Lower leg skin (tissue), 4 donors: ENCODE measurements at places on chromosomes 2 and 18.

GRCh38 chr18:12401881-12402280 lies 5.8 kb upstream of the PRELID3A start:
- no peak for DNase-seq

DNA sequence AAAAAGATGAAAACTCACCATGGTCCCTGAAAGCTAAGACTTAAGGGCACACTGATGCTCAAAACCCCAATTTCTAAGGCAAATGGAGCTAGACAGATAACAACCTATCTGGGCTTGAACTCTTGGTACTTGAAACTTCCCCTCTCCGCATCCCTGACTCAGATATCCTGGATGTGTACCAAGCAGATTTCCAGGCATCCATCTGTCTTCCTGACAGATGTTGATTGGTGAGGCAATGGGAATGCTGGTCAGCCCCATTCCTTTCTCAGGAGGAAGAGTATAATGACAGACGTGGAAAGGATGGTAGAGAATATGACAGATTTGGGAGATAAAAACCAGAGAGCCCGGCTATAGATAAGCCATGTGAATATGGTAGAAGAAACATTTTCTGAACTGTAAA lies 69.2 kb downstream of the ADD2 start:
- no peak for DNase-seq

DNA sequence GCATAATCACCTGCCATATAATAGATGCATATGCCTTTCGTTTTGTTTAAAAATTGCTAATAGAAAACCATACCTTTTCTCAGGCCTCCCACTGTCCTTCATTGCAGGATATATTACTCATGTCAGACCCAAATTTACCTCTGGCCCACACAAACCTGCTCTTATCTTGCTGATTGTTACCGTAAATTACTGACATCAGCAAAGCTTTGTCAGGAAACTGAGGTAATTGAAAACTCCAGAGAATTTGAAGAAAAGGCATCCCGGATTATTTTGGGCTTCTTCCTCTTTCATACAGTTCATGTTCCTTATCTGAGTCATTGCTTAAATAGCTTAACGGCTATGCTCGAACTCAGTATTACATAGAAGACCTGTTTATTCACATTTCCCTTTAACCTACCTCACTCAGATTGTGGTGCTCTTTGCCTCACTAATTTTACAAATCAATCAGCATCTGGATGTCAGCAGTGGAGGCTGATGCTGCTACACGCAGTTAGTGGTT lies 145.7 kb downstream of the ZEB2 start:
- no peak for DNase-seq

GRCh38 chr2:232870766-232871371 lies 805 bp downstream of the SNORC start:
- DNase-seq: peak; percentile 79

DNA sequence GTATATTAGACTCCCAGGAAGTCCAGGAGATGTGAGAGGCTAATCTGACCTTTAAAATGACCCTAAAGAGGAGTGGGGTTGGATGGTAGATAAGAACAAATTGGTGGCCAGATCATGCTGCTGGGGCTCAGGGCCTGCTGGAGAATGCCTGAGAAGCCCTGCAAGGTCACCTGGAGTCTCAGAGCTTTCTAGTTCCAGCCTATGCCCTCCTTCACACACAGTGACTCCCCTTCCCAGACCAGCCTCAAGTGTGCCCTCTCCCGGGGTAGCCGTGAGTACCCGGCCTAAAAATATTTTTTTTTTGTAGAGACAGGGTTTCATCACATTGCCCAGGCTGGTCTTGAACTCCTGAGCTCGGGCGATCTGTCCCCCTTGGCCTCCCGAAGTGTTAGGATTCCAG lies 44.2 kb upstream of the FZD5 start:
- no peak for DNase-seq

GRCh38 chr2:26934335-26934724 lies 36.1 kb upstream of the MAPRE3 start:
- DNase-seq: peak; percentile 72

DNA sequence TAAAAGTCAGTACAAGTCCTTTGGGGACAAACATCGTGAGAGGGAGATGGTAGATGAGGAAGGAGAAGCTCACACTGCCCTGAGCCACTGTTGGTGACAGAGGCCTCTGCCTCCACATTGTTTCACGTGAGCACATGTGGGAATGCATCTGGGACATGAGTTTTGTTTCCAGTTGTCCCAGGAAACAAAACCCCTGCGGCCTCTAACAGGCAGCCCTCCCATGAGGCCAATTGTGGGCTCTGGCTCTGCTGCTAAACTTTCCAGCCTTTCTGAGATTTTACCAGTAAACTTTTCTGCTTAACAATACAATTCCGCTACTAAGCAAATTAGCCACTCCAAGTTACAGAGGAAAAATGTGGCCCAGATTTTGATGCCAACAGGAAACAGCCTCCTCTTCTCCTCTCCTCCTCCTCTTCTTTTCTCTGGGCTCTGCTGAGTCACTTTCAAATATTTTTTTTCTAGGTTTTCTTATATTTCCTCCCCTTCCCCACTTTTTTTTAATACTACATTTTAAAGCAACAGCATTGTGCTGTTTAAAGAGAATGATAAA lies 23.4 kb upstream of the LRRC30 start:
- DNase-seq: no peak

- DNase-seq: no peak
Measured at GRCh38 chr2:147639891-147640290, 204.9 kb upstream of the ACVR2A start.

DNA sequence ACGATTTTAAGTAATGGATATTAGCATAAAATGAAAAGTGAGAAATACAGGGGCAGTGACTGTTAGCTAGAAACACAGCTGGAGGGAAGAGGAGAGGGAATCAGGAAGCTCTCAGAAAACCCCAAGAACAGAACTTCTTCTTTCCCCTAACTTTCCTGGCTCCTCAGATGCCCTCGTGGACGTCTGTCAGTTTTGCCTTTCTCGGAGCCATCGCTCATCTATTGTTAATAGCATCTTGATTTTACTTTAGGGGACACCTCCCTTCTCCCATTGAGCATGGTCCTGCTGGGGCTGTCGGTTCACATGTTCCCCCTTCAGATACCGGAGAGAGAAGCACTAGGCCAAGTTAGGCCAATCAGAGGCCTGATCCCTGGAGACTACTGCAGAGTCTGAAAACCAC lies 2.3 kb upstream of the PLEK start:
- no peak for DNase-seq

DNA sequence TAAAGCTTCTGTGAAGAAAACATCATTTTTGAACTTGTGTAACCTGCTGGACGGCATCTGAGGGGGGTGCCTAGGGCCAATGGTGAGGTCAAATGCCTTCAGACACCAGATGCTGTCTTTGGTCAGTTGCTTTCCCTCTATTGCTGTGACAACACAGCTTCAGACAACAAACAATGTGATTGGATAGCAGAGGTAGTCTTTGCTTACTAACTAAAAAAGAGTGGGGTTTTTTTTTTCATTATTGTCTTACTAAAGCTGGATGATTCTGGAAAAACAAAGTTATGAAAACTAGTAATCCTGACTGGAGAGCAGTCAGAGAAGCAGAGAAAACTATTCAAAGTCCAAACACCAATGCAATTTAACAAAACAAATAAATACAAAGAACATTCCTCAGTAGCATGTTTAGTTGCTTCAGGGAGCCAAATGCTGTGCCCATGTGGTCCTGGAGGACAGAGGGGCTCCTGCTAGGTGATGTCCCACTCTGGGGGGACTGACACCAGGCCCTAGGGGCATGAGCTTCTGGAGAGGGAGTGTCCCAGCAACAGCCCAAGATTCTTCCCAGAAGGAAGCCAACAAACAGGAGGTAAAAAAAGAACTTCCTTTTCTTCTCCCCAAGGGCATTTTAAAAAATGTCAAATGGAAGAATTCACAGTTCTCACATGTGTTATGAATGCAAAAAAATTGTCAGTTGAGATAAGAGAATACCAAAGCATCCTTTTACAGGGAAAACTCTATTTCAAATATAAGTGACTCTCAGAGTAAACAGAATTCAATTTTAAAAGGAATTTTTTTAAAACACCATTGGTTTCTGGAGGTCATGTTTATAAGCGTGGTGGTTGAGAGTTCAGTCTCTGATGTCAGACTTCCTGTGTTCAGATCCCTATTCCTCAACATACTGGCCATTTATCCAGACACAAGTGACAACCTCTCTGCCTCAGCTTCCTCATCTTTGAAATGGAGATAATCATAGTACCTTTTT lies 181.1 kb upstream of the PGAP1 start:
- DNase-seq: no peak

DNA sequence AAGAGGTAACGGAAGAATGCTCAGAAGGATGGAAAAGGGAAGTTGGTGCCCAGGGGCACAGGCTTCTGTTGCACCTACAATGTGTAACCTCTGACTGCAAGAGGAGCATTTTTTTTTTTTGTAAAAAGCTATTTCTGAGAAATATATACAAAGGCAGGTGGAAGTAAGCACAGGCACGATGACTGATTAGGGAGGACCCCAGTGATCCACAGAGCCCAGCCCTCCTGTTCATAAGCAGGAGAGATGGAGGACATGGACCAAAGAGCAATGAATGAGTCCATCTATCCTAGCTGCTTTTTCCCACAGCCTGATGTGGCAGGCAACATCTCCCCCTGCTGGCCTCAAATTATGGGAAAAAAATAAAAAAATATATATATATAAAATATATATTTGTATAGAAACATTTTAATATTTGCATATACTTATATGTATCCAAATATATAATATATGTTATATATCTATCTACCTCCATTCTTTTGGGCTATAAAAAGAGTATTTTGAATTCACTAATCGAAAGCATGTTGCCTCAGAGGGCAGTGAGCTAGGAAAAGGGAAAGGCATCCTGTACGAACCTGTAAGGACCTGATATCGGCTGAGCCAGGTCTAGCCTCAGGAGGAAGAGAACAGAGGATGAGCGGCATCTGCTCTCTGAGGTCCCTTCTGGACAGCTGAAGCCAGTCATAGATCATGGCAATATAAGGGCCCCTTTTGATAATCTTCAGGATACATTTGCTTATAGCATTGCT lies 166.0 kb upstream of the STK17B start:
- no peak for DNase-seq

GRCh38 chr2:165791421-165792103 lies 2.5 kb downstream of the GALNT3 start:
- no peak for DNase-seq

DNA sequence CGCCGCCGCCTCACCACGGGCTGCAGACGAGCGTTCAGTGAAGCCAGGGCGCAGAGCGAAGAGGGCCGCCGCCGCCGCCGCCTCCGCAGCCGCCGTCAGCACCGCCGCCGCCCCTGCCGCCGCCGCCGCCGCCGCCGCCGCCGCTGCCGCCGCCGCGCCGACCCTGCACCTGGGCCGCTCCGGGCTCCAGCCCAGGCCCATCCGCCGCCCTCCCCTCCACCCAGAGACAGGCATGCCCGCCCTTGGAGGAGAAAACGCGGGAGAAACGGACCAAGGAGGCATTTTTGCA lies 3.0 kb downstream of the POU3F3 start:
- DNase-seq: peak; percentile 8
